ENCODE measurements at places on chromosomes 16 and 17.

GRCh38 chr16:17301184-17301583 is 169.6 kb downstream of the XYLT1 start:
- no peak for DNase-seq

- no peak for DNase-seq
These were observed 8.1 kb downstream of the BTBD17 start for GRCh38 chr17:74353446-74354060.

DNA sequence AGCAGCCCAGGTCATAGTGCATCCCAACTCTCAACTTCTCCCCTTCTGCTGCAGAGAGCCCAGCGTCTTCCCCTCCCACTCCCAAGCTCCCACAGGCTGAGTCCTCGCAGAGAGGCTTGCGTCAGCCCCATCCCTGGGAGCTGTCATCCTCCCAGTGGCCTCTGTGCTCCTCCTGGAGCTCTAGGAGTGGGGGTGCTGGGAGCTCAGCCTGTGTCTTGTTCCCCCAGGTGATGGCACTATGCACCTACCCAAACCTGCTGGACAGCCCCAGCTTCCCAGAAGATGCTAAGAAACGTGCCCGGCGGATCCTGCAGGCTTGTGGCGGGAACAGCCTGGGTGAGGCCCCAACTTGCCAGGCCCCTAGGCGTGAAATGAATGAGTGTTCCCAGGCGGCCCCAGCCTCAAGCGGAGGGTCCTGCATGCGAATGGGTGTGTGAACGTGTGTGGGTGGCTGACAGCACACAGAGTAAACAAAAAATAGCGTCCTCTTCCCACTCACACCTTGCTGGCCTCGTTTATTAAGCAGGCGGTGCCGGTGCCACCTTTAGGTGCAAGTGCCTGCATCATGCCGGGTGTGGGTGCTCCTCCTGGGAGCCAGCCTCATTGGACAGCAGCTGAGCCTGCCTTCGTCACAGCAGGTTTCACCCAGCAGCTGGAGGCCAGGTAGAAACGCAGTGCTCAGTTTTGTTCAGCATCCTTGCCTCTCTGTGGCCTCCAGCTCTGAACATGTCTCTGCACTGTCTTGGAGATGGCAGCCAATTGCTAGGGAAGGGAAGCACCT is 16.5 kb downstream of the GPT2 start:
- DNase-seq: no peak

- DNase-seq: no peak
These were observed 8.5 kb downstream of the REXO5 start for GRCh38 chr16:20814784-20815183.

DNA sequence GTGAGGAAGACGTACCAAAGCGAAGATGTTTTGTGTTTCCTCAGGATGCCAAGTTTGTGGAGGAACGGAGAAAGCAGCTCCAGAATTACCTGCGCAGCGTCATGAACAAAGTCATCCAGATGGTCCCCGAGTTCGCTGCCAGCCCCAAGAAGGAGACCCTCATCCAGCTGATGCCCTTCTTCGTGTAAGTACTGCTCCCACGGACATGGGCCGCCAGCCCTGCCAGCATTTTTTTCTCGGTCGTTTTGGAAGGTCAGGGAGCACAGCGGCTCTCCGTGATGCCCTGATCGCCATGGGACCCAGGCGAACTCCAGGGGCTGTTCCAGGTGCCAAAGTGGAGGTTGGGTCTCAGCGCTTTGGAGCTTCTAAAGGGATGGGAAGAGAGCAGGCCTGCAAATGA is 279.0 kb downstream of the CPPED1 start:
- no peak for DNase-seq

DNA sequence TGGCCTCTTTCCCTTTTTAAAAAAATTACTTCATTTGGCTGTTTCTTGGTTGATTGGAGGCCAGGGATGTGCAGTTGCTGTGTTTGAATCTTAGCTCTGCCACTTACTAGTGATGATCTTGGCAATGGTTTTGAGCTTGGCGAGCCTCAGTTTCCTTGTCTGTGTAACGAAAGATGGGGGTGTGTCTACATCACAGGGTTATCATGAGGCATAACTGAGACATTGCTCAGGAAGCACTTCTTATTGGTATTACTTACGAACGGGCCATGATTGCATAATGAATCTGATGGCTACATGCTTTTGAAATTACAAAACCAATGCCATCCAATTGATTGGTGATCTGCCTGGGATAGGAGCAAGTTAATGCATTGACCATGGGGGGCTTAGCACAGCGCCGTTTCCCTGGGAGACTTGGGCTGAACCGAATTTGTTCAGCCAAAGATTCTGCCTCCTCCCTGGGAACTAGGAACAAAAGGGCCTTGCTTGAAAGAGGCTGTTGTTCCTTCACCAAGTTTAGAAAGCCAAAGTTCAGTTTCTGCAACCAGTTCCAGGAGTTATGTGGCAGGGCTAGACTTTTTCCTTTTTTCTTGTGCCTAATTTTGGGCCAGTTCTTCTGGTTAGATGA is 21.9 kb downstream of the CMIP start:
- no peak for DNase-seq

GRCh38 chr17:64110379-64111152 is 19.4 kb downstream of the ERN1 start:
- no peak for DNase-seq

DNA sequence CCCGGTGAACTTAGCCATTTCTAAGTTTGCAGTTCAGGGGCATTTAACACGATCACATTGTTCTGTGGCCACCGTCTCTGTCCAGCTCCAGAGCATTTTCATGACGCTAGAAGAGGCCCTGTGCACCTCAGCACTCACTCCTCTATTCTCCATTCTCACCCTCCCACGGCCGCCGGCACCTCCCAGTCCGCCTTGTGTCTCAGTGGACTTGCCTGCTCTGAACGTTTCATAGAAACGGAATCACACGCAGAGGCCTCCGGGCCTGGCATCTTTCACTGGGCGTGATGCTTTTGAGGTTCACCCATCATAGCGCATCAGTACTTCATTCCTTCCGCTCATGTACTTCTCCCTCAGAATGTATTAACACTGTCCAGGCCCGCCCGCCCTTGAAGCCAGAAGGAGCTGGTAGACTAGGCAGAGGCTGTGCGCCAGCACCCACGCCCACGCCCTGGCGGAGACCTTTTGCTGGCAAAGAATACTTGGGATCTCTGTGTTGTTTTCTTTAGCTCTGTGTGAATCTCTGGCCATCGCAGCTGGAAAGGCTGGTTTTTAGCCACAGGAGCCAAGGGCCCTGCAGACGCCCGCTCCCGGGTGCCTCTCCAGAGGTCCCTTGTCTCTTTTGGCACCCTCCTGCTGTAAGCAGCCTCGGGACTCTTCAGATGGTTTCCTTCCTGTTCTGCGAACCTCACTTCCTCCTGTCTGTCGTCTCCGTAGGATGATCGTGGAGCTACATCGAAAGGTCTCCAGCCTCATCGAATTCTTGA is 23.4 kb upstream of the JPT2 start:
- DNase-seq: no peak

GRCh38 chr16:2296661-2297505 is 29.0 kb upstream of the RNPS1 start:
- DNase-seq: no peak

DNA sequence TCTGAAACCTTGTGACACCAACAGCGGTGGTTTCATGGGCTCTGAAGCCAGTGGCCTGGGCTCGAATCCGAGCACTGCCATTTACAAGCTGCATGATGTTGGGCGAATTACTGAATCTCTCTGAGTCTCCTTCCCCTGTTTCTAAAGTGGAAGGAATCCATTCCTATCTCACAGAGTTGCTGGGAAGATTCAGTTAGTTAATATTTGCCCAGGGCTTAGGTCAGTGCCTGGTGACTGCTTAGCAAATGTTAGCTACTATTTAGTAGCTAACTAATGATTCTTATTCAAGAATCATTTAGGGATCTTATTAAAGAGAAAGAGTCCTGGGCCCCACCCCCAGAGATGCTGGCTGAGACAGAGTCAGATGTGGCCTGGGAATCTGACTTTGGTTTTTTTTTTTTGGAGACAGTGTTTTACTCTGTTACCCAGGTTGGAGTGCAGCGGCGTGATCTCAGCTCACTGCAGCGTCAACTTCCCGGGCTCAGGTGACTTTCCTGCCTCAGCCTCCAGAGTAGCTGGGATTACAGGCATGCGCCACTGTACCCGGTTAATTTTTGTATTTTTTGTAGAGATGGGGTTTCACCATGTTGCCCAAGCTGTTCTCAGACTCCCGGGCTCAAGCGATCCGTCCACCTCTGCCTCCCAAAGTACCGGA is 33.6 kb upstream of the RAI1 start:
- no peak for DNase-seq

- no peak for DNase-seq
These were observed 116.6 kb downstream of the XYLT1 start for GRCh38 chr16:17354141-17354601.

DNA sequence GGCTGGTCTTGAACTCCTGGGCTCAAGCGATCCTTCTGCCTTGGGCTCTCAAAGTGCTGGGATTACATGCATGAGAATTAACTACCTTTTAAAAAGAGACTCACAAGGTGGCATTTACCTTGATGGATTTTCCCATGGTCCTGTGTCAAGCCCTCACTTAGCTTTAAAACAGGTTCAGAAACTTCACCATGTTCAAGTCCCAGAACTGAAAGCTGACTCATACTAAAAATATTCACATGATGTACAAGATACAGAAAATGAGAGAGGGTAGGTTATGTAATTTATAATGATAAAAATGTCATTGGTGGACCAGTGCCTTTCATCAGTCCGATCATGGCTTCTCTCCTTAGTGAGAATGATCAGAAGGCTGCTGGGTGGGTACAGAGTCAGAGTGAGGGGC is 4.3 kb upstream of the AKAP1 start:
- no peak for DNase-seq

GRCh38 chr16:48277158-48277557 is 29.8 kb upstream of the ABCC11 start:
- DNase-seq: no peak

DNA sequence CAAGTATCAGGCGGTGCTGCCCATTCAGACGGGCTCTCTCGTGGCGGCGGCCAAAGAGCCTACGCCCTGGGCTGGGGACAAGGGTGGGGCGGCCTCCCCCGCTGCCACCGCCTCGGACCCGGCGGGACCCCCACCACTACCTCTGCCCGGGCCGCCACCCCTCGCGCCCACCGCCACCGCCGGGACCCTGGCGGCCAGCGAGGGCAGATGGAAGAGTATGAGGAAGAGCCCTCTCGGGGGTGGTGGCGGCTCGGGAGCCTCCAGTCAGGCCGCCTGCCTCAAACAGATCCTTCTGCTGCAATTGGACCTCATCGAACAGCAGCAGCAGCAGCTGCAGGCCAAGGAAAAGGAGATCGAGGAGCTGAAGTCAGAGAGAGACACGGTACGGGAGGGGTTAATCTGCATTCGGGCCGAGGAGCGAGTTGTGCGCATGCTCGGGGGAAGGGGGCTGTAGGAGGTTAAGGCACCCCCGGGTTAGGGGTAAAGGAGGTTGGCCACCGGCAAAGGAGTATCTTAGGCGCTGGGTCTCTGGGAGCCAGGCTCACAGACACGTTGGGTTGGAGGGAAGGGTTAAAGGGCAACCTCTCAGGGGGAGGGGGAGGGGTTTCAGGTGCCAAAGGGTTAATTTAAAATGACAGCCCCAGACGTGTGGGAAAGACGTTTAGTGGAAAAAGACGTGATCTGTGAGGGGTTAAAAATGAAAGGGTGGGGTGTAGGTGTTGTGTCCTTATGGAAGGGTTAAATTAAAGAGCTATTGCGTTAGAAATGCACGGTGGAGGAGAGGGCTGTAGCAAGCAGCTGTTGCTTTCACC is 1.4 kb downstream of the MSL1 start:
- DNase-seq: no peak

GRCh38 chr16:83458612-83459011 is 349.2 kb upstream of the HSBP1 start:
- DNase-seq: no peak

- no peak for DNase-seq
These were observed 37.4 kb downstream of the BPTF start for GRCh38 chr17:67862614-67863217.

DNA sequence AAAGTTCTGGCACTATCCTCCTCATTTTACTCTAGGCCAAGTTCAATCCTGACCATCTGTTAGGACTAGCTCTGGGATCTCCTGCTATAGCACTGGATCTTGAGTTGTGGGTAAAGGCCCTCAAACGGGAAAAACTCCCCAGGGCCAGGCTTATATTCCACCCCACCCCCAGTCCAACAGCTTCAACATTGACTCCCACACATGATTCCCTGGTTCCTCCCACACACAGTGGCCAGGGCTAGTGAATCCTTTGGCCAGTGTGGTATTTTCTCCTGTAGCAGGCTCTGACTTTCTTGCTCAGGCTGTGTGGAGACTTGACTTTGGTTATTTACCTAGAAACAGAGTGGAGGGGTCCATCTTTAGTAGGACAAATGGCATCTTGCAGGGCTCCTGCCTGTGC is 10.3 kb upstream of the AKAP10 start:
- no peak for DNase-seq

- no peak for DNase-seq
These were observed 8.9 kb upstream of the C16orf74 start for GRCh38 chr16:85759631-85760419.

GRCh38 chr16:69055008-69055407 is 50.4 kb upstream of the HAS3 start:
- no peak for DNase-seq

- DNase-seq: no peak
These were observed 14.3 kb downstream of the RAPGEFL1 start for GRCh38 chr17:40191237-40192208.

DNA sequence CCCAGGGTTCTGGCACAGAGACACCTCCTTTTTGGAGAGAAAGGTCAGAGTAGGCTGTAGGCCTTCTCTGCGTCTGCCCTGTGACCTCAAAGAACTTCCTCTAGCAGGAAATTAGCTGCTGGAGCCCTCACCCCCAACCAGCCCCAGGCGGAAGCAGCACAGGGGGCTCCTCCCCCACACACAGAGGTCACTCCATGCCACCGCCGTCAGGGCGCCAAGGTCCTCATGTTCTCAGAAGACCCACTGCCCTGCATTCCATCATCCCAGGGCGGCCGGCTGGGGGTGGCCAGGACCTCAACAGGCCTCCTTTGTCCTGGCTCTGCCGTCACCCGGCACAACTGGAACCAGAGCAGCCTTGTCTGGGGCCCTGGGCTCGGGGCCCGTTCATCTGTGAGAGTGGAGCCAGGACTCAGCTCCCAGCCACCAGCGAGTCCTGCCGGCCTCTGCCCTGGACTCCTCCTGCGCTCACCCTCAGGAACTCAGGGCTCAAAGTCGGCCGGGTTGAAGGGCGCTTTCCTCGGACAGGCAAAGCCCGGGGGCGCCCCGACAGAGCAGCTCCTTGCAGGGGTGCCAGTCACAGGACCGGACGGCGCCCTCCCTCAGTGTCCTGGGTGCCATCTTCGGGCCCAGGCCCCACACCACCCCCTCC is 1.2 kb downstream of the TMC6 start:
- no peak for DNase-seq

DNA sequence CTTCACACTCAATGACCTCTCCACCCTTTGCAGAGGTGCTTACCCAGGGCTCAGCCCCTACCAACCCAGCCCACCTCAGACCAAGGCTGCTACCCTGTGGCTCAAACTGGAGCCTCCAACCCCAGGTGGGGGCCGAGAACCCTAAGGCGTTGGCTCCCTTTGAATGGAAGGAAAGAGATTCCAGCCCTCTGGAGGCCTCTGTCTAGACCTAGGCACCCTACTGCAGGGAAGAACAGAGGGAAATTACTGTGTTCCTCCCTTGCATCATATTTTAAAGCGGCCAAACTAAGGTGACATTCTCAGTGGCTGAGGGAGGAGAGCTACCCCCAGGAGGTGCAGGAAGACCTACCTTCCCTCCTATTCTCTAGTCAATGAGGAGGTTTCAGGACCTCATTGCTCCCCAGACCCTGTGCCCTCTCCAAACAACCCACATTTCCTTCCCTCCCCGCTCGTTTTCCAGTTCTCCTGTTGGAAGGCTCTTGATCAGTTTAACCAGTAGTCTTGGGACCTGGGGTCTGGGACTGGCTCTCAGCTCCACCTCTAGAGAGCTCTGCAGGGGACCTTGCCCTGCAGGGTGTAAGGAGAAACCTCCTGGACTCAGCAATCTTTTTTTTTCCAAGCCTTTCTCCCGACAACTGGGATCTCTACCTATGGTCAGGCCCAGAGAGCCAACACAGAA is 5.5 kb upstream of the HOXB8 start:
- DNase-seq: no peak

Measured in stimulated activated CD8-positive, alpha-beta memory T cell treated with anti-CD3 and anti-CD28 coated beads, Interleukin-7, amount 100 ng/mL, for 48 hours (primary cell).